ENCODE measurements at places on chromosomes 5 and 9.

DNA sequence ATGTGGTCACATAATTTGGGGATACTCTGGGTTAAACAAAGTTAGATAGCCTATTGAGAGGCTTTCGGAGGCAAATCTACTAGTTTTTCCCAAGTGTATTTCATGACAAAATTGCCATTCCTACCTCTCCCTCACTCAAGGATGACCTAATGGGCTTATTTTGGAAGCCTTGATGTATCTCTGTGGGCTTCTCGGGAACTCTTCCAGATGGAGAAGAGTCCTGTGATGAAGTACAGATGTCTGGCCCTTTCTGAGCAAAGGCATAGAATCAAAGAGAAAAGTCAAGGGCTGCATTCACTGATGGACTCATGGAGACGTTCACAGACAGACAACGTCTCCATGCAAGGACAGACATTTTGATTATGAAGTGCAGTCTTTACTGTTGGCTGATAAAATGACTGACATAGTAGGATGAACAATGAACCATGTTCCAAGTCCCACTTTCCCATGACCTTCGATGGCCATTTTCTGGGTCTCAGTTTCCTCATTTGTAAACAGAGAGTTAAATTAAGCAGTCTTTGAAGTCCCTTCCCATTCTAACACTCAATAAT lies 347.2 kb upstream of the CD180 start:
- no peak for DNase-seq

- DNase-seq: no peak
These were observed 38.1 kb downstream of the MRPS27 start for GRCh38 chr5:72281764-72282499.

GRCh38 chr5:174222891-174223290 lies 177.4 kb downstream of the NSG2 start:
- DNase-seq: no peak

DNA sequence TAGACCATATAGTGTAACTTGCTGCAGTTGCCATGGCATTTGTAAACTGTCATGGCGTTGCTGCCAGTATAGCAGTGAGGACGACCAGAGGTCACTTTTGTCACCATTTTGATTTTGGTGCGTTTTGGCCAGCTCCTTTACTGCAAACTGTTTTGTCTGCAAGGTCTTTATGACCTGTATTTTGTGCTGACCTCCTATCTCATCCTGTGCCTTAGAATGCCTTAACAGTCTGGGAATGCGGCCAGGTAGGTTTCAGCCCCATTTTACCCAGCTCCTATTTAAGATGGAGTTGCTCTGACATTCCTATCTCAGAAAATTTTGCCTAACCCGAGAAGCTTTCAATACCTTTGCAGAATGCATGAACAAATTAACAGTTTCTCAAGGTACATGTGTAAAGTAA lies 914.4 kb upstream of the ACO1 start:
- DNase-seq: no peak

GRCh38 chr5:55694152-55694830 lies 17.8 kb downstream of the SLC38A9 start:
- no peak for DNase-seq

DNA sequence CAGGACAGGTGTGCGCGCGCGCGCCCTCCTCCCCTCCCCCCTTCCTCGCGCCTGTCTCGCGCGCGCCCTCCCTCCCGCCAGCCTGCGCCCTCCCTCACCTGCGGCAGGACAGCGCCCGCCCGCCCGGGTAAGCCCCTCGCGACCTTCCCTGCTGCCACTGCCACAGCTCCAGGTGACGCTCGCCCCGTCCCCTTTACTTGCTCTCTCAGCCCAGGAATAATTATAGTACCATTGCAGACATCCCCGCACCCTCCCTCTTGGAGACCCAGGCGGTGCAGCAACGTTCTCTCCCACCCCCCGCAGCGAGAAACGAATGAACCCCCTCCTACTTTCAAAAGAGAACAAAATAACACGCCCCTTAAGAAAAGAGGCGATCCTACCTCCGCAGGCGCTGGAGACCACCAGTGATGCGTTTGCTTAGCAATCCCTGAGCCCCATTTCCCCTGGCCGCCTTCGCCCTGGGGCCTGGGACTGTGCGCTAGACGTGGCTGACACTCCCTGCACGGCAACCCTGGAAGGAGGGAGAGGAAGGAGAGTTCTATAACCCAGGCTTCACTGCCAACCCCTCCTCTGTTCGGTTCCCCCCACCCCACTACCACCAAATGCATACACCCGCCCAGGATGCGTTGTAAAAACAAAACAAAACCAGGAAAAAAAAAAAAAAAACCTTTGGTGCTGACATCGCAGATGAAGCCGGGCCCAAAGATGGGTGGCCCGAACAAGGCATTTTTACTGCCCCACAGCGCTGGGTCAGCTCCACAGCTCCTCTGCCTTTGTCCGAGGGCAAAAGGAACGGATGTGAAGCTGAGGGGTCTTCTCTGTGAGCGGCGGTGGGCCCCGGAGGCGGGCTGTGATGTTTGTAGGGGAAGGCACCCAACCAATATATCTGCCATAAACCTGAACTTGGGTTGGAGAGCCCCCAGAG lies 5.6 kb upstream of the PURA start:
- DNase-seq: no peak

DNA sequence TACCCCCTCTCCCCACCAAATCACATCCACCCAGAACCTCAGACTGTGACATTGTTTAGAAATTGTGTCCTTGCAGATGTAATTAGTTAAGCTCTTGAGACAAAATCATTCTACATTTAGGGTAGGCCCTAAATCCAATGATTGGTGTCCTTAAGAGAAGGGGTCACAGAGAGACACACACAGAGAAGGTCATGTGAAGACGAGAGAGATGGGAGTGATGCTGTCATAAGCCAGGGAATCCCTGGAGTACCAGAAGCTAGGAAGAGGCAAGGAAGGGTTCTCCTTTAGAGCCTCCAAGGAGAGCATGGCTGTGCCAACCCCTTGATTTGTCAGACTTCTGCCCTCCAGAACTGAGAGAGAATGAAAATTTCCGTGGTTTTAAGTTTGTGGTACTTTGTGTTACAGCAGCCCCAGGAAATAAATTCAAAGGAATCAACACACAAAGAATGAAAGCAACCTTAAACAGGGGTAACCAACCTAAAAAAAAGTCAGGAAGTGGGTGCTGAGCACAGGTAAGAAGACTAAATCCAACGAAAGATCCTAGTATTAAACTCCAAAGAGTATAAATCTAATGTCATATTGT lies 33.6 kb downstream of the TIMD4 start:
- DNase-seq: no peak

- no peak for DNase-seq
These were observed 632 bp upstream of the SPINK13 start for GRCh38 chr5:148267962-148268361.

GRCh38 chr5:157864067-157864466 lies 5.1 kb upstream of the CLINT1 start:
- DNase-seq: no peak

DNA sequence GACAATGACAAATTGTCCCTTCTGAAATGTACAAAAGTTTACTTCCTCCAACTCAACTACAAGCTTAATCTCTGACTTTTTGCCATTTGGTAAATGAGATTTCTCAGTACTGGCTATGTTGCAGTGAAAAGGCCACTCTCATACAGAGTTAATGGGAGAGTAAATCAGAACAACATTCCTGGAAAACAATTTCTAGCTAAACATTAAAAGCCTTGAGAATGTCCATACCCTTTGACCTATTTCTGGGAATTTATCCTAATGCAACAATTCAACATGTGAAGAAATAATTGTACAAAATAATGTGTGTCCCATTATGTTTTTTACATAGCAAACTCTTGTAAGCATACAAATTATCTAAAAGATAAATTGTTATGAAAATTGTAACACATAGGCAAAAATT lies 56.3 kb upstream of the SPEF2 start:
- DNase-seq: no peak

- no peak for DNase-seq
These were observed 798.3 kb downstream of the MAT2B start for GRCh38 chr5:164303646-164304215.

GRCh38 chr9:125145425-125145824 lies 2.1 kb upstream of the SCAI start:
- no peak for DNase-seq

DNA sequence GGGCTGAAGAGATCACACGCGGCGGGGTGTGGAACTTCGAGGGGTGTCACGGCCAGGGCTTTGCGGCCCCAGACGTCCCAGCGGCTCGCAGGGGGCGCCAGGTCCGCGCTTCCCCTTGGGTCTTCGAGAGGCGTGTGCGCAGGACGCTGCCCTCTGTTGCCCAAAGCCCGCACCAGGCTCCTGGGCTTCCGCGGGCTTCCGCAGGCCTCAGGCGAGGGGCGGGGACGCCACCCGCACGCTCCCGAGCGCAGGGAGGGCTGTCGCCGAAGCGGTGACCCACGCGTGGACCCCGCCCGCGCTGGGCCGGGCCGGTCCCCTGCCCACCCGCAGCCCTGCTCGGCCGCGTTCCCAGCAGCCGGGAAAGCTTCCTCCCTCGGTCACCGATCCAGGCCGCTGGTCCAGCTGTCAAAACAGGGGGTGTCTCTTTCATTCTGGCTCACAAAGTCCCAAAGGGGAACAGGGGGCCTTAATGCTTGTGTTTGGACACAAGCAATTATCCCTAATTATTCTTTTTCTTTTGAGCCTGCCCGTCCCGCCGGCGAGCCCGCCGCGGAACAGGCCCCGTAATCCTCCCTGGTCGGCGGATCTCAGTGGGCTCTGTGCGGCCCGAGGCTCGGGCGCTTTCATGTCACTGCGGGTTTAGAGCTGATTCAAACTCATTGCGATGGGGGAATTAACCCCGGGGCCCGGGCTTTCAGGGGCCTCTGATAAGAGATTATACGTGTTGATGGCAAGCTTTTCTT lies 60.6 kb downstream of the TMEM174 start:
- DNase-seq: no peak

DNA sequence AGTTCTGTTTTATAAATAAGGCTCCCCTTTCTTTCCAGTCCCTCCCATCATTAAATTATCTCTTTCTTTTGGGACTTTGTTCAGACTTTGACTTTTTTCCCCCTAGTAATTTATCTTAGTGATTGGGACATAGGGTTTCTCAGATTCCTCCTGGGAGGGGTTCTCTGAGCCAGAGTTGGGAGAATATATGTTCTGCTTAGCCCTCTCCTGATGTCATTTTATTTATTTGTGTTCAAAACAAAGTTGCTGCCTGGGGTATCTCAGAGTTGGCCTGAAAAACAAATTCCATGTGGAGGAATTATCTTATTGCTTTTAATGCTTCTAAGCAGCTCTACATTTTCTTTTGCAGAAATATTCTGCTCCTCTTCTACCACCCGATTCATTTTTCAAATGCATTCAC lies 211.0 kb downstream of the PCSK5 start:
- no peak for DNase-seq

GRCh38 chr5:179296150-179296821 lies 49.0 kb downstream of the ADAMTS2 start:
- DNase-seq: no peak

GRCh38 chr5:158895588-158895987 lies 204.1 kb downstream of the EBF1 start:
- DNase-seq: no peak

GRCh38 chr9:81108821-81109220 lies 580.5 kb downstream of the TLE1 start:
- no peak for DNase-seq

DNA sequence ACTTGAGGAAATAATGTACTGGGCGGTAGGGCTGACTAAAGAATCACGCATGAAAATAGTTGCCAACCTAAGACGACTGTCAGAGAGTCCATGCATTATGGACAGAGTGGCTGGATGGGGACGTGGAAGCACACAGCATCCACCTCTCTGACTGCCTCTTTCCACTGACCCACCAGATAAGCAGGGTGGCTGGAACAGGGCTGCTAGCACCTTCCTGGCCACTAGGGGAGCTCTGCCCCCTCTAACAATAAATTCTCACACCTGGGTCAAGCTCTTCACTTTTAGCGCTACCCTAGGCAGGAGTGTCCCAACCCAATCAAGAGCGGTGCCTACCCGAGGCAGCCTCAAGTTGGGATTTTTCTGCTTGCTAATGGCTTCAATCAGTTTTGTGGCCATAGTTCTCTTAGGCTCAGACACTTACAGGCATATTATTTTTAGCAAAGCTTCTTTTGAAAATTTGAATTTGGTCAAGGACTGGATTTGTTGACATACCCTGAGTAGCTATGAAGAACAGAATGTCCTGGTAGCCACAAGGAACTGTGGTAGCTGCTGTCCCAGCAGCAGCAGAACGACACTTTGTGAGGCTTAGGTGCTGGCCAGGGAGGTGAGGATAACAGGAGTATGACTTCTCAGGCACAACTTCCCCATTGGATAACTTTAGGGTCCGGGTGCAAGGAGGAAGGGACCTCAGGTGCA lies 6.9 kb upstream of the TPM2 start:
- peak; percentile 30 for DNase-seq
